Naive thymus-derived CD8-positive, alpha-beta T cell (primary cell): ENCODE measurements at places on chromosomes 1 and 21. TPM values are rescaled to one million over a fixed set of nuclear protein-coding genes. Genes with fewer than 3 reads are reported as not detected.

DNA sequence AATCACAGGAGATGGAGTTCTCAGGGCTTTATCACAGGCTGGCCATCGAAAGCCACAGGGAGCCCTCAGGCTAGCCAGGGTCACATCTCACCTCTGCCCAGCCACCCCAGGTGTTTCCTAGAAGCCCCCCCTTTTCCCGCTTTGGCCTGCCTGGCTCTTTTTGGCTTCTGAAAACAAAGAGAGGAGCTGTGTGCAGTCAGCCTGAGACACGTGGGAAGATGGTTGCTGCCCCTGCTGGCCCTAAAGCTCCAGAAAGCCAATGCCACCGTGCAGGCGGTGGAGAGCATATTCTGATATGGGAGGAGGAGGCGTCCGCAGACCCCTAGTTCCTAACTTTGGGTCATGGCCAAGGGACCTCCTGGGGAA, 18.7 kb upstream of the LBR start:
- peak; percentile 12 for DNase-seq
- peaks cover 76% of the 10 kb centered on the region for H3K4me1 ChIP-seq
- H3K27ac ChIP-seq = peak overlapping the region; percentile 96
- H3K4me3 ChIP-seq = peak overlapping the region; percentile 77
- H3K36me3 ChIP-seq = no peaks in the 10 kb centered on the region

GRCh38 chr1:32400876-32401631, 6.8 kb upstream of the BSDC1 start:
- H3K4me1 ChIP-seq = no peaks in the 10 kb centered on the region
- H3K27me3 ChIP-seq = peaks cover 3% of the 10 kb centered on the region
- no peak overlapping the region for H3K27ac ChIP-seq
- no peak overlapping the region for H3K4me3 ChIP-seq
- no peaks in the 10 kb centered on the region for H3K36me3 ChIP-seq

- no peaks in the 10 kb centered on the region for H3K27me3 ChIP-seq
- H3K27ac ChIP-seq = peak overlapping the region; percentile 82
- DNase-seq = no peak
- no peaks in the 10 kb centered on the region for H3K36me3 ChIP-seq
These were observed 5.1 kb downstream of the ECHDC2 start for GRCh38 chr1:52916241-52916975.

GRCh38 chr1:42877380-42877779, 31.0 kb downstream of the ZNF691 start:
- H3K4me1 ChIP-seq = no peaks in the 10 kb centered on the region
- no peak for DNase-seq
- H3K36me3 ChIP-seq = peaks cover 2% of the 10 kb centered on the region
- no peak overlapping the region for H3K27ac ChIP-seq

DNA sequence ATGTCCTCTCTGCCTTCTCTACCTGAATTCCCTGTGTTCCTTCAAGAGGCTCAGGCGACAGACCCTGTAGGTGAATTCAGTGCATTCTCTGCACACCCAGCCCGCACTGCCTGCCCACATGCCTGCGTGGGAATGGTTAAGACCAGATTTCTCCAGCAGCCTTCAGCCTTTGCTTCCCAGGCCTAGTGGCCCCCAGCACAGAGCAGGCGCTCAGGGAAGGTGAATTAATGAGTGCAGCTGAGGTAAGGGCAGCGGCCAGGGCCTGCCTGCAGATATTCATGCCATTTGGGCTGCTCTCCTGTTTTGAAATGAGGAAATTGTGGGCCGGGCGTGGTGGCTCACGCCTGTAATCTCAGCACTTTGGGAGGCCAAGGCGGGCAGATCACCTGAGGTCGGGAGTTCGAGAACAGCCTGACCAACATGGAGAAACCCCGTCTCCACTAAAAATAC, 45.5 kb downstream of the IER5 start:
- peaks cover 92% of the 10 kb centered on the region for H3K4me1 ChIP-seq
- no peak for DNase-seq
- H3K27ac ChIP-seq = no peak overlapping the region
- no peaks in the 10 kb centered on the region for H3K36me3 ChIP-seq

Gene NTRK1
- not detected for total RNA-seq

Gene CAPN8
- total RNA-seq = not detected

Gene PROX1
- total RNA-seq = not detected
